NCI-H748 treated with DMSO at 0.1 percent for 48 hours (cell line): ENCODE measurements at places on chromosomes 6 and 20.

DNA sequence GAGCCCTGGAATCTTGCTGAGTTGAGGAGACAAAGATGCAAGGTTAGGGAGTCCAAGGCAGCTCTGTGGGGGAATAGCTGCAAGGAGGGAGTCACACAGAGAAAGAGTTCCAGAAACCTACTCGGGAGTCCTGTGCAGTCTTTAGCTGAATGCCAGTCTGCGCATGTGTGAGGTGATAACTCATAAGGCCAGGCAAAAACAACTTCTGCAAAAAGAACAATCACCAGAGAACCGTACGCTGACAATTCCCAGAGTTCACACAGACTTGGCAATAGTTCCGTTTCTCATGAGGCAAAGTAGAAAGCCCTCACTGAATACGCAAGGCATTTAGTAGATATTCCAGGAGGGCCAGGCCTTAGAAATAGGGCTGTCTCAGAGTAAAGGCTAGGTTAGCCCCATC is 135.2 kb upstream of the TAB2 start:
- DNase-seq: no peak

- DNase-seq: no peak
These were observed 206.0 kb upstream of the MARCKS start for GRCh38 chr6:113651120-113651519.

DNA sequence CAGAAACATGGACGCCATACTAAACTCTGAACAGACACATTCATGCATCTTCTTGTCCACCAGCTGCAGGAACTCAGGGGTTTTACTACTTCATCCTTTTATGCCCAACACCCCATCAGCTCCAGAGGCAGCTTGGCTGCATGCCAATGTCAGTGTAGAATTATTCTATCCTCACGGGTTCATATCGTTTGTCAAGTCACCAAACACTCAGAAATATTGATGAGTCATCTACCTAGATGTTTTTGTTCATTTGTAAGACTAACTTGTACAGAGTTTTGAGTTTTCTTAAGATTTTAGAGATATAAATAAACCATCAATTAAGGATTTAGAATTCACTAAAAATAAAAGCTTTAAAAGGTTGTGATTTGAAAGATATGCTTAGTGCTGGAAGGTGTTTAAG is 590.7 kb upstream of the FLRT3 start:
- DNase-seq: peak; percentile 86

DNA sequence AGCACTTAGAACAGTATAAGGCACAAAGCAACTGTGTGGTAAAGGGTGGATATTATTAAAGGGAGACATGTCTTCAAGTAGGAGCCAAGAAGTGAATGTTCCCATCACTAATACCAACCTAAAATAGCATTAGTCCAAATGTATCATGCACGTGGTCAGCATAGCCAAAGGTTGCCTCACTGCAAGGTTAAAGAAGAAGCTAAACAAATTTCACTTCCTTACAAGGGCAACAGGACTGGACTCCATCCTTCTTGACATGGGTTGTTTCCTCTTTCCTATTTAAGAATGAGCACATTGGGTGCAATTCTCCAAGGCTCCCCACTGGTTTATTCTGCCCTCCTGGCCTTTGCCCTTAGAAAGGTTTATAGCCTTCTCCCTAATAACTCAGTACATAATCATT is 186.7 kb downstream of the PHACTR1 start:
- no peak for DNase-seq

GRCh38 chr6:86707545-86708120 is 229.7 kb upstream of the HTR1E start:
- no peak for DNase-seq

DNA sequence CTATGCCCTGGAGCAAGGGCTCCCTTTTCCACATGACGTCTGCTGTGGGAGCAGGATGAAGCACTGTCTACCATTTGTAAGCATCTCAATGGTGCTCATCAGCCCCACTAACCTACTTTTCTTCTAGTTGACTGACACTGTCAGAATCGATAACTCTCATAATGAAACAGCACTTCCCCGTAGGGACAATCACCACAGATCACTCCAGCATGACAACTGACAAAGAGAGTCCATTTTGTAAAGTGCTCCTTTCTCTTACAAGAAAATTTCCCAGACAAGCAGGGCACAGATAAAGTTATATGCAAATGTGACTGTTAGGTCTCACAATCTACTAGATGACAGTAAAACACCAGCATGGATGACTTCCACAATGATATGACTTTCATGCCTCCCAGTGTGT is 46.4 kb downstream of the HEBP2 start:
- DNase-seq: no peak

GRCh38 chr6:56751604-56752003 is 108.9 kb upstream of the DST start:
- no peak for DNase-seq

GRCh38 chr20:20411836-20412235 is 43.9 kb downstream of the INSM1 start:
- no peak for DNase-seq

DNA sequence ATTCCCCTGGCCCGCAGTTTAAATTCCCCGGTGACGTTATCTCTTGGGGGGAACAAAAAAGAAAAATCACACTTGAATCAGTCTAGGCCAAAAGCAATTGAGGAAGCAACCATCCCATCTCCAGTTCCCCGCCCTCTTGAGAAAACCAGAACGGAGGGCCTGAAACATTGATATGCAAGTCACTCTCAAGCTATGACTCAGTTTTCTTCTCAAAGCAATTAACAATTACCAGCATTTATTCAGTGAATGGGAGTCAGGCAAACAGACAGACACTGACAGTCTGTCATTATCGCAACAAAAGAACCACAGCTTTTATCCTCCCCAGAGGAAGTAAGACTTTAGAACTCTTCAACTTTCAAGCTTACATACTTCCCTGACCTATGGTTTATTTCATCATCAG is 100.9 kb downstream of the OPRM1 start:
- DNase-seq: no peak

GRCh38 chr20:8221887-8222419 is 89.9 kb downstream of the PLCB1 start:
- DNase-seq: no peak

GRCh38 chr6:41200296-41200900 is 551 bp downstream of the TREML2 start:
- no peak for DNase-seq

DNA sequence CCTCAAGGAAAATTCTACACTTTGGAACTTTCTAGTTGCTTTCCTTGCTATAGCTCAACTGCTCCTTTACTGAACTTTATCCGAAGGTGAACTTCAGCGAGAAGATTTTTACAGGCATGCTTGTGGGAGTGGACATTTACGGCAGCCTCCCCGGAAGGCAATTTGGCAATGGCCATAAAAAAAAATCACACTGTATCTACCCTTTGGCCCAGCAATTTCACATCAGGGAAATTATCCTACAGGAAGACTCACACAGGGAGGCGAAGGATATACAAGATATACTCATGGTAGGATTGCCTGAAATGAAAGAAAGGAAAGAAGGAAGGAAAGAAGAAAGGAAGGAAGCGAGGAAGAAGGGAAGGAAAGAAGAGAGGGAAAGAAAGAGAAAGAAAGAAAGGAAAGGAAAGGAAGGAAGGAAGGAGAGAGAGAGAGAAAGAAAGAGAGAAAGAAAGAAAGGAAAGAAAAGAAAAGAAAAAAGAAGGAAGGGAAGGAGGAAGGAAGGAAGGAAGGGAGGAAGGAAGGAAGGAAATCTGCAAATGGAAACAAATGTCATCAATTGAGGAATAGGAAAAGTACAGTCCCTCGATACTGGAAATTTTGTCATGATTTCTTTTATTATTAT is 25.7 kb downstream of the OVOL2 start:
- DNase-seq: no peak

DNA sequence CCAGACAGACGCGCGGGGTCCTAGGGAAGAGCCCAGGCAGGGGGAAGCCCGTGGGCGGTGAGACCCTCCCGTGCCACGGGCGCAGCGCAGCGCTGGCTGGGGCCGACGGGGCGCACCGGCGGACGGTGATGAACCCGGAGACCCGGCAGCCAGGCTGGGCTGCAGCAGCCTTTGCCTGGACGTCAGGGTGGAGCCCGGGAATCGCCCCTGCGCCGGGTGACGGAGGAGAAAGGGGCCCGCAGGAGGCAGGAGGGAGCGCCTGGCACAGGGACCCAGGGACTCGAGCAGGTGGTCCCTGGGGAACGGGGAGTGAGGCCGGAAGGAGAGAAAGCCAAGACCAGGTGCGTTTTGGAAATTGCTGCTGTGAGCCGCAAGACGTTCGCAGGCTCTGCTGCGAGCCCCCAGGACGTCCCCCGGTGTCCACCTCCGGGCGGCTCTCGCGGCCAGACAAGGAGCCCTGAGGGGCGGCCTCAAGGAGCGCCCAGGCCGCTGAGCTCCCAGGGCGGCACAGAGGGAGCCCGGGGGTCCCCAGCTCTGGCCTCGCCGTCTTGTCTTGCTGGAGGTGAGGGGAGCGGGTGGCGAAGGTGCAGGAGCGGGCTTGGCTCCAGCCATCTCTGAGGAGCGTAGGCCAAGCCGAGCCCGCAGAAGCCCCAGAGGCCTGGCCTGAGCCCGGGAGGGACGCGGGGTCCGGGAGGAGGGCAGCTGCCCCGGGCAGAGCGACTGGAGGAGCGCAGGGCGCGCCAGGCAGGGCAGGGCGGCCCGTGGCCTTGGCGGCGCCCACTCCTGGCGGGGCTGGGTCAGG is 191.2 kb upstream of the PDE10A start:
- no peak for DNase-seq

GRCh38 chr6:94196891-94197290 is 777.5 kb upstream of the EPHA7 start:
- DNase-seq: no peak

DNA sequence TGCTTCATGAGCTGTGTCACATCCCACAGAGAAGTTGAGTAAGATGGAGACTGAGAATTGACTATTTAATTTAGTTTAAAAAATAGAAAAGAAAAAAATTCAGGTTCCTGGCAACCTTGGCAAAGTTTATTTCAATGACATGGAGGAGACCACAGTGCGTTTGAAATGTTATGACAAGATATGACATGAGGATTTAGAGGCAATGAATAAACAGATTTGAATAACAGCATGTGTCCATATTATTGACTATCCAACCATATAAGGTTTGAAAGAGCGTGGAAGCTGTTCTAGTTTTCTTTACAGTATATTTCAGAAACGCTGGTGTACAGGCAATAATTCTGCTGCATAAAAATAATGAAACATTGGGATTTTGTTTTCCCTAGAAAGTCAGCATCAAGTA is 303.9 kb downstream of the SMOC2 start:
- DNase-seq: no peak

DNA sequence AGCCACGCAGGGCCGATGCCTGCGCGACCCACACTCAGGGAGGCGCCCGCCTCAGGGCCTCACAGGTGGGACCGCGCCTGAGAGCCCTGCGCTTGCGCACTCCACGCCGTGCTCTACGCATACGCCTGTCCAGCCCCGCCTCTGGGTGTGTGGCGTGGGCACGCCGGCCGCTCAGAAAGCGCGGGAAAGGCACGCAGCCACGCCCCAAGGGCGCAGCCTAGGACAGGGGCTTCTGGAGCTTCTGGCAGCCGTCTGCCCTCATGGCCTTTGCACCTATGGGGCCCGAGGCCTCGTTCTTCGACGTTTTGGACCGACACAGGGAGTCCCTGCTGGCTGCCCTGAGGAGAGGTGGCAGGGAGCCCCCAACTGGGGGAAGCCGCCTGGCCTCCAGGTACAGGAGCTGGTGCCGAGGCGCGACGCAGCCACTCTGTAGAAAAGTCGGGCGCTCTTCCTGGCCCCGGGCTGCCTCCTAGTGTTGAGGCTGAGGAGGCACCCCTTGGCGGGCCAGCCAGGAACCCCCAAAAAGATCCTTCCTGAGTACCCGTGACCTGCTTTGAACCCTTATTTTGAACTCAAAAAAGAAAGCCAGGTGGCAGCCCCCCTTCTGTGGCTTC is at the start of gene SPO11:
SPO11 (plus strand) TSS at position 196 of the 614 bp plus-strand sequence; CDS start at position 261, 65 bp downstream.
- no peak for DNase-seq

- DNase-seq: no peak
These were observed 2.6 kb downstream of the PPP1R14C start for GRCh38 chr6:150145427-150145826.

DNA sequence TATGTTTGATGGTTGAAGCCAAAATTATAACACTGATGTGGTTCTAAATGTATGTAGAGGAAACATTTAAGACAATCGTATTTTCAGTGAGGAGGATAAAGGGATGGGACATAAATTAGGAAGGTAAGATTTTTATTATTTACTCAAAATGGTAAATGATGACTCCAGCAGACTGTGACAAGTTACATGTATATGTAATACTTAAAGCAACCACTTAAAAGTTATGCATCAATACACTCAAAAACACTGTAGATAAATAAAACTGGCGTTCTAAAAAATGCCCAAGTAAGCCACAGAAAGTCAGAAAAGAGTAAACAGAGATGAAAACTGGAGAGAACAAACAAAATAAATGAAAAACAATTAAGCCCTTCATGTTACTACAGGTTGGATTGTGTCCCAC is 18.7 kb downstream of the HLA-DMB start:
- no peak for DNase-seq

GRCh38 chr6:162313922-162314660 is 413.5 kb downstream of the PRKN start:
- DNase-seq: no peak

DNA sequence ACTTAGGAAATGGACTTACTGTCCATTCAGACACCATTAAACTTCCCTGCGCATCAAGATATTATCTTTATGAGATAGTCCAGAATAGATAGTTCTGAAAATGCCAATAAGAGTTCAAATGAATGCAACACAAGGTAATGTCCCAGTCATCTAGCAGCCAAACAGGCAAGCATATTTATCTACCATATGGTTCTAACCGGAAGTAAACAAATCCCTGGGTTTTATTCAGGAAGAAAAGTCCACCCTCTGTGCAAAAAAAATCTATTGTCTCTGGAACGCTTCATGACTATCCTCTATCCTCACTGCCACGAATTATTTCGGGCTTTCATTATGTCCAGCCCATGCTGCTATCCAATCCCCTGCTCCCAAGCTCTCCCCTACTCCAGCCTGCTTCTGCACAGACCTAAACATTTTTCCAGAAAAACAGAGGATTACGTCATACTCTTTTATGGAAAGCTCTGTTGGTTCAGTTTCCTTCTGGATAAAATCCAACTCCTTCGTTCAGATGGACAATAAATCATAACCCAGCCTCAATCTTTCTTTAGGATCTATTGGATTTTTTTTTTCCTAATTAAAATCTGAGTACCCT is 11.4 kb downstream of the PPIL6 start:
- no peak for DNase-seq

GRCh38 chr6:97815301-97815812 is 532.3 kb upstream of the MMS22L start:
- no peak for DNase-seq
